NCI-H187 treated with DMSO at 0.1 percent for 48 hours (cell line): ENCODE measurements at places on chromosomes 7 and 10.

DNA sequence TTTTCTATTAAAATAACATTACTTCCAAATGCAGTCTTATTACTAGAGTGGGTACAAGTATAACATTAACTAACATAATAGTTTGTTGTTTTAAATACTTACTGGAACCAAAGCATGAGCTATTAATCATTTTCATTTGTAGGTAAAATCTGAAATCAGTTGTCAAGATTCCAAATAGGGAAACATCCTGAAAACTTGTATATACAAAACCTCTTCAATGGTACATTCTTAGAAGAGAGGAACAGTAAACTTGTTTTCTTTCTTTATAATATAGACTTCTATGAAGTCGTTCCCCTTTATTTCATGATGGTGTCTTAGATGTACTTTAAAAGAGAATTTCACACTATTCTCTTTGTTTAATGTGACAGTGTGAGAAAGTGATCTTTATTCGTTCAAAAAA, 85.9 kb downstream of the VTI1A start:
- no peak for DNase-seq

DNA sequence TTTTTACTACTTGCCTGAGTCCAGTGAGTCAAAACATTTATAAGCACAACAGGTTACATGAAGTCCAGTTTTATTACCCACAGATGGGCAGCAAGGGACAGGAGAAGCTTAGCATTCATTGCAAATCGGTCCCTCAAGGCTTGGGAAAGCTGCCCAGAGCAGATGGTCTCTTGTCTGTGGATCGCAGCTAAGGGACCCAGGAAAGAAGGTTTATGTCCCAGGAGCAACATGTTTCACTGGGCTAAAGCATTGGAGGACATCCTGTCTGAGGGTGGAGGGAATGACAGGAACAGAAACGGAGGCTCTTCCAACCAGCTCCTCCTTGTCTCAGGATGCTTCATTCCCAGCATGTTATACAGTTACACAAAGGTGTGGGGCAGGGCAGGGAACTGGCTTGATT, 39.3 kb downstream of the TRIM24 start:
- DNase-seq = no peak

GRCh38 chr7:103348959-103349358, 1.5 kb downstream of the PSMC2 start:
- no peak for DNase-seq

GRCh38 chr10:128971374-128972035, 495.5 kb upstream of the MGMT start:
- no peak for DNase-seq

GRCh38 chr10:23174977-23175512, 17.1 kb upstream of the PTF1A start:
- no peak for DNase-seq

DNA sequence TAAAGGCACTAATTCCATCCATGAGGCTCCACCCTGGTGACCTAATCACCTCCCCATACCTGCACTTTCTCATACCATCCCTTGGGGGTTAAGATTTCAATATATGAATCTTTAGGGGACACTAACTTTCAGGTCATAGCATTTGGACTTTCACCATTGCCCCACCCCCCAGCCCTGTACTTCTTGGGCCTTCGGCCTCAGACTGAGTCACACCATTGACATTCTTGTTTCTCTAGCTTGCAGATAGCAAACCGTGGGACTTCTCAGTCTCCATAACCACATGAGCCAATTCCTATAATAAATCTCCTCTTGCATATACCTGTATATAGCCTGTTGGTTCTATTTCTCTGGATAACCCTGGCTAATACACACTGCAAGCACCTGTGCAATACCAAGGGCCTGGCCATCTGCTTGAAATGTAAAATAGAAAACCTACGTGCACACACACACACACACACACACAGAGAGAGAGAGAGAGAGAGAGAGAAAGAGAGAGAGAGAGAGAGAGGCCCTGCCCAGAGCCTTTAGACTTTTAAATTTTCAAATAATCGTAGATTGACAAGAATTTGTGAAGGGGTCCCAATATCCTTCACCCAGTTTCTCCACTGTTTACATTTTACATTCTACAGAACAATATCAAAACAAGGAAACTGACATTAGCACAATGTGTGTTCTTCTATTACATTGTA, 25.3 kb downstream of the ANXA8 start:
- no peak for DNase-seq

- no peak for DNase-seq
These were observed 76.7 kb upstream of the MKX start for GRCh38 chr10:27822301-27822700.

DNA sequence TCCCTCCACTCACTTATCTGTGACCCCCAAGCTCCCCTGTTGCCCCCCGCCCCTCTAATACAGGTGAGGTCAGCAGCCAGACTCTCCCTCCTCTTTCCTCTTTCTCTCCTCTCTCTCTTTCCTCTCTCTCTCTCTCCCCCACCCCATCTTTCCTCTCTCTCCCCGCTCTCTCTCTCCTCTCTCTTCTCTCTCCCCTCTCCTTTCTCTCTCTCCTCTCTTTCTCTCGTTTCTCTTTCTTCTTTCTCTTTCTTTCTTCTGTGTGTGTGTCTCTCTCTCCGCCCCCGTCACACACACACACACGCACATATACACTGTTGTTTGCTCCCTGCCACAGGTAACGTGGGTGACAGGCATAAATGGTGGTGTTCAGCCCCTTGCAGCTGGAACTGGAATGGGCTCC, 37.2 kb upstream of the PSMG3 start:
- DNase-seq = no peak

DNA sequence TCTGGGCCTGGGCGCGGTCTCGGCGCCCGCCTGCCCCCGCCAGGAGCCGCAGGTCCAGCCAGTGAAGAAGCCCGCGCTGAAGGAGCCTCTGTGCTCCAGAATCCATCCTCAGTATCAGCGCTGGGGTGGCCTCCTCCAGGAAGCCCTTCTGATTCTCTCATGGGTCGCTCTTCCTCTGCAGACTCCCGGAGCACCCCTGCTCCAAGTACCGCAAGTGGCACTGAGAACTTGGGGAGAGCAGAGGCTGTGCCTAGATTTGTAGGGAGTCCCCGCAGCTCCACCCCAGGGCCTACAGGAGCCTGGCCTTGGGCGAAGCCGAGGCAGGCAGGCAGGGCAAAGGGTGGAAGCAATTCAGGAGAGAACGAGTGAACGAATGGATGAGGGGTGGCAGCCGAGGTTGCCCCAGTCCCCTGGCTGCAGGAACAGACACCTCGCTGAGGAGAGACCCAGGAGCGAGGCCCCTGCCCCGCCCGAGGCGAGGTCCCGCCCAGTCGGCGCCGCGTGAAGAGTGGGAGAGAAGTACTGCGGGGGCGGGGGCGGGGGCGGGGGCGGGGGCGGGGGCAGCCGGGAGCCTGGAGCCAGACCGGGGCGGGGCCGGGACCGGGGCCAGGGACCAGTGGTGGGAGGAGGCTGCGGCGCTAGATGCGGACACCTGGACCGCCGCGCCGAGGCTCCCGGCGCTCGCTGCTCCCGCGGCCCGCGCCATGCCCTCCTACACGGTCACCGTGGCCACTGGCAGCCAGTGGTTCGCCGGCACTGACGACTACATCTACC, at the start of gene ALOX5:
ALOX5 (plus strand) TSS at position 641 of the 774 bp plus-strand sequence; CDS start at position 705, 64 bp downstream.
- no peak for DNase-seq

DNA sequence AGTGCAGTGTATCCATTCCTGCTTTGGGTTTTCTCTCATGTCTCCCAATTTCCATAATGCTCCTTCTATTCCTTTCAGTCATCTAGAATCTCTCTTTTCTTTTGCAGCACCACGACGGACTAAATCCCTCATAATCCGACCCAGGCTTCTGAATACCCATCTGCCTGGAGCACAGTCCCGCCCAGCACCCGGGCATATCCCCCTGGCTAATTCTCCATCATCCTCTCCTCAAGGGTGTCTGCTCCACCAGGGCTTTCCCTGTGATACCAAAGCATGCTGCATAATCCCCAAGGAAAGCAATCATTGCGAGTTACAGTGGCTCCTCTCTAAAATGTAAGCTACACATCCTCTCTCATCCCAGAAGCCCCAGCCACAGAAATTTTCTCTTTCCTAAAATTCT, 321.9 kb downstream of the CCDC3 start:
- DNase-seq = no peak

- no peak for DNase-seq
These were observed 166.9 kb upstream of the WDR11 start for GRCh38 chr10:120684226-120684625.
